ENCODE measurements at places on chromosomes 1 and 21. TPM values are rescaled to one million over a fixed set of nuclear protein-coding genes. Genes with fewer than 3 reads are reported as not detected.

DNA sequence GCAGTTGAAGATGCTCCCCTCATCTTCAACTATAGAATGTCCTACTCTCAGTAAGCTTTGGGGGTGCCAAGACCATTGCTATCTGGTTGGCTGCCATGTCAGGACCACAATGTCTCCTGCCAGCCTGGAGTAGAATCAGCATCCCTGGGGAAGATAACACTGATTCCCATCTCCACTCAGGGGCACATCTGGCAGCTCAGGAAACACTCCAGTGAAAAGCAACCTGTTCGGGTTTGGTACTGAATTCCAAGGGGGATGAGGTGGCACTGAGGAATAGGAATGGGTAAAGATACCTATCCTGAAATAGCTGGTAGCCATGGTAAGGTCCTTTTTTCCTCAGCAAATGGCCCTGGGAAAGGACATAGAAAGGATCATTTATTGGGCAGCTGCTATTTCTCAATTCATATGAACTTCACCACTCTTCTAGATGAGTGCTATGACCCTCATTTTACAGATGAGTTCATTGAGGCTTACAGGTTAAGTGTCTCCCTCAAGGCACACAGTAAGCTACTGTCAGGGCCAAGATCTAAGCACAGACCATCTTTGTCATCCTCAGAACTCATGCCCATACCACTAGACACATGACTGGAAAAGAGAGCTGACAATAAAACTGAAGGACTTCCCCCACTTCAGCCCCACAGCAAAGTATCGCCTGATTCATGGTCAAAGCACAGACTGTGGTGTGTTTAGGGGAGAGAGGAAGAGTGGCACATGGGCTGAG is 31.4 kb downstream of the AK2 start:
- no peak for DNase-seq

GRCh38 chr1:114263343-114263742 is 109.7 kb upstream of the SYT6 start:
- DNase-seq = no peak

GRCh38 chr1:23548704-23549143 is 10.6 kb downstream of the ID3 start:
- DNase-seq = no peak

- no peak for DNase-seq
These were observed 71.3 kb downstream of the CRB1 start for GRCh38 chr1:197339106-197340060.

DNA sequence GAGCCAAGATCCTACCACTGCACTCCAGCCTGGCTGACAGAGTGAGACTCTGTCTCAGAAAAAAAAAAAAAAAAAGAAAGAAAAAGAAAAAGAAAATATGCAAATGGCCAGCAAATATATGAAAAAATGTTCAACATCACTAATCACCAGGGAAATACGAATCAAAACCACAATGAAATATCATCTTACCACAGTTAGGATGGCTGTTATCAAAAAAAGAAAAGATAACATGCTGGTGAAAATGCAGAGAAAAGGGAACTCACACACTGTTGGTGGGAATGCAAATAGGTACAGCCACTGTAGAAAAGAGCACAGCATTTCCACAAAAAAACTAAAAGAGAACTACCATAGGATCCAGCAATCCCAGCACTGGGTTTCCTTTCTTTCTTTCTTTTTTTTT is 477.5 kb downstream of the SMYD3 start:
- no peak for DNase-seq

DNA sequence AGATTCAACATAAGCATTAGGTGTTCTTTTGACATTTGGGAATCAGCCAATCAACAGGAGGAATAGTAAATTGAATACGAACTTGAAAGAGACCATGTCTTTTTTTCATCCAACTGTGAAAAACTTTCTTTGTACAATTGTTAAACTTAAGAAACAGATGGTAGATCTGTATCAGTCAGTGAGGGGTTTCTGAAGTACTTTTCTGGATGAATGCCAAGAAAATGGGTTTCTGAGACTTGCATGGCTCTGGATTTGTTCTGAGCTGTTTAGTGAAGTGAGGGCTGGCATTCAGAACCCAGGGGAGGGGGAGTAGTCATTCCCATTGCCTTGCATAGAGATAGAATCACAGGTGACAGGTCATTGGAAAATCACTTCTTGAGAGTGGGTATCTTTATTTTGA is 37.4 kb downstream of the PTPRC start:
- no peak for DNase-seq

GRCh38 chr1:245406426-245406825 is 251.6 kb downstream of the KIF26B start:
- no peak for DNase-seq

GRCh38 chr1:155325603-155325893 is 4.9 kb downstream of the RUSC1 start:
- no peak for DNase-seq

- no peak for DNase-seq
These were observed 7.4 kb downstream of the PIGM start for GRCh38 chr1:160024195-160024905.

DNA sequence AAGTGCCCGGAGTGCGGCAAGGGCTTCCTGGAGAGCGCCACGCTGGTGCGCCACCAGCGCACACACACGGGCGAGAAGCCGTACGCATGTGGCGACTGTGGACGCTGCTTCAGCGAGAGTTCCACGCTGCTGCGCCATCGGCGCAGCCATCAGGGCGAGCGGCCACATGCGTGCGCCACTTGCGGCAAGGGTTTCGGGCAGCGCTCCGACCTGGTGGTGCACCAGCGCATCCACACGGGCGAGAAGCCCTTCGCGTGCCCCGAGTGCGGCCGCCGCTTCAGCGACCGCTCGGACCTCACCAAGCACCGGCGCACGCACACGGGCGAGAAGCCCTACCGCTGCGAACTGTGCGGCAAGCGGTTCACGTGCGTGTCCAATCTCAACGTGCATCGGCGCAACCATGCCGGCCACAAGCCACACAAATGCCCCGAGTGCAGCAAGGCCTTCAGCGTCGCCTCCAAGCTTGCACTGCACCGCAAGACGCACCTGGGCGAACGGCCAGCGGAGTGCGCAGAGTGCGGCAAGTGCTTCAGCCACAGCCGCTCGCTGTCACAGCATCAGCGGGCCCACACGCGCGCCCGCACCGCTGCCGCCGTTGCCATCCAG is 10.0 kb downstream of the ZNF672 start:
- DNase-seq = no peak

GRCh38 chr1:56334047-56334446 is 245.3 kb downstream of the PLPP3 start:
- no peak for DNase-seq

DNA sequence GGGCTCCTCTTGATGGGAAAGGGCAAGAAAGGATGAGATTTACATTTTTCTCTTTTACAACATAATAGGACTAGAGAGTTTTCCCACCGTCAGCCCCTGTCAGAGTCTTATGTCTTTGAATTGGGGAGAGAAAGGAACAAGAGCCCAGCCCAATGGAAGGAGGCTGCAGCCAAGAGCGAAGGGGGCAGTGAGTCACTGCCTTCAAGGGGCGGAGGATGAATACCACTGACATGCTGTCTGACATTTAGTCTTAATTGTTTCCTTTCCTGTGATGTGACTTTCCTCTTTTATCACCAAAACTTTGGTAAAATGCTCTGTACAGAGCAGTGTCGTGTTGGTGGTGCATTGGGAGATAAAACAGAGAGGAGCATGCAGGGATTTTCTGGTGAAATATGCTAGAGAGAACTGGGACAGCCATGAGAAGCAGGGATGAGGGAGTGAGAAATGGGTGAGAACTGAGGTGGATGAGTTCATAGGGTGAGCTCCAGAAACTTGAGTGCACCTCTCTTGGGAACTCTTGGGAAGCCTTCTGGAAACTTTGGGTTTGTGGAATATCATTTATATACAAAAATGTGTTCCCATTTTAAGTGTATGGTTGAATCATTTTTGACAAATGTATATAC is 179.9 kb upstream of the FGGY start:
- no peak for DNase-seq

DNA sequence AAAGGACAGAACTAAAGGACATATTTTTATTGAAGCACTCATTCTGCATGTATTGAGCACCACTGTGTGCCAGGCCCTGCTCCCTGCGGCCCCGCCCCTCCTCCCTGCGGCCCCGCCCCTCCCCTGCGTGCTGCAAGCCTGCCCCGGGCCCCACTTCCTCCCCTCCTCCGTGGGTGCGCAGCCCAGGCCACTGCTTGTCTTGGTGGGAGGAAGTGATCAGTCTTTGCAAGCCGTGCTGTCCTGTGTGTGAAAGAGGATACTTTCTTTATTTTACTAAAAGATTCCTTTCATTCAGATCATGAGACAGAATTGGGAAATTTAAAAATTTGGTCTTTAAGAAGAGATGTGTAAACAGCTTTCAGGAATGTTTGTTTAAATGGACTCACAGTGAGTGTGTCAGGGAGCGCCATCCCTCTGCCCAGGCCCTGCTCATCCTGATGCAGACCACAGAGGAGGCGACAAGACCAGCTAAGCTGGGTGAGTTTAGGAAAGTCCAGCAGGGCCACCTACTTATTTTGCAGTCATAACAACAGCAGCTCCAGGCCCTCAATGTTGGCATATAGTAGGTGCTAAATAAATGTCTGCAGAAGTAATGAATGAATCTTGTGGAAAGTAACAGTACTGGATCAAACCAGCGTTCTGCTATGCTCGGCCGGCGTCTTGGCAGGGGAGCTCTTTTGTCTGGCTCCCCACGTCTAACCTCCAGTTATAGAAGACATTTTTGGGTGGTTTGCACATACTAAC is 88.3 kb upstream of the SELENON start:
- no peak for DNase-seq

DNA sequence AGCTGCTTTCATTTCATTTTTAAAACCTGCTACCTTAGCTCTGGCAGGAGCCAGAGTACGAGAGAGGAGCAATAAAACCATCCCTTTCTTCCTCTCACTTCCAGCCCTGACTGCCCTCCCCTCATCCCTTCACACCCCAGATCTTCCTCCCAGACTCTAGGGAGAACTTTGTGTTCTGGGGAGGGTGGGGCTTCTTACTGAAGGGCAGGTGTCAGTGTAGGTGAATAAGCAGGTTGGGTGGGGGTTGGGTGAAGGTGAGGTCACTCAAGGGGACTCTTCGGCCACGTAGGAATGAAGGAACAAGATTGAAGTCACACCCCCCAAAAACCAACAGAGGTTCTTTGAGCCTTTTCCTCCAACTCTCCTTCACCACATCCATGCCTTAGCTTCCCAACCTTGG is 88.9 kb downstream of the CD58 start:
- no peak for DNase-seq

DNA sequence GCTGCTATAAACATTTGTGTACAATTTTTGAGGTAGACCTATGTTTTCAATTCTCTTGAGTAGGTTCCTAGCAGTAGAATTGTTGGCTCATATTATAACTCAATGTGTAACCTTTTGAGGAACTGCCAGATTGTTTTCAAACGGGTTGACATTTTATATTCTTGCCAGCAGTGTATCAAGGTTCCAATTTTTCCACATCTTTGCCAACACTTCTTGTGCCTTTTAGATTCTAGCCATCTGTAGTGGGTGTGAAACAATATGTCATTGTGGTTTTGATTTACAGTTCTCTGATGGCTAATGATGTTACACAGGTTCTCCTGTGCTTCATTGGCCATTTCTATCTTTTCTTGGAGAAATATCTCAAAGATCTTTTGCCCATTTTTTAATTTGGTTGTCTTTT is 36.4 kb downstream of the MAP3K7CL start:
- DNase-seq = no peak

GRCh38 chr1:204941421-204942338 is 71.0 kb downstream of the NFASC start:
- DNase-seq = peak; percentile 92

DNA sequence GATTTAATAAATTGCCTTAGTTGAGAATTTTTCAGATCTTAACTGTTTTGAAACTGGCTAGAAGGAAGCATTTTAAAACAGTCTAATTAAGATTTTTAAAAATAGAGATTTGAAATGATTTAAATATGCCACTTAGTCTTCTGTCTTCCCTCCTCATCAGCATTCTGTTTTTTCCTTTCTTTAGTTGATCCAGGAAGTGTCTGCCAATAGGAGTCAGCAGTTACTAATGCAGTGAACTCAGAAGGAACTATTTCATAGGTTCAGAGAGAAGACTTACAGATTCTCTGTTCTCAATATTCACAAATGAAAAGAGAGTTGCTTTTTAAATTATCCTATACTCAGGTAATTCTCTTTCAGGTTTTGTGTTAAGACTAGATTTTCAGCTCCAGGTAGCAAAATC is 84.5 kb downstream of the RPS6KC1 start:
- no peak for DNase-seq

DNA sequence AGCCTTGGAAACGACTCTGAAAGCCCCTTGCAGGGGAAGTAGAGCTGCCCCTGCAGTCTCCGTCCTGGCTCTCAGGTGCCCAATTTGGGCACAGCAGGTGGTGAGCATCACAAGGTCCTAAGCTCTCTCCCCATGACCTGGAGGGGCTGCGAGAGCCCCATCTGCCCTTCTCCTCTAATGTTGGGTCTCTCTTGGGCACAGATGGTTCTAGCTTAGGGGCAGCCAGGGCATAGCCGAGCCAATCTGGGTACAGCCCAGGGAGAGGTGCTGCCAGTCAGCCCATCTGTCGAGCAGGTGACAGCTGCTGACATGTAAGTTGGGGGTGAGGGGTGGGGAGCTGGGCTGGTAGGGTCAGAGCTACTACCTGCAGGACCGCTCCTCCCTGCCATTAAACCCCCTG is 50.7 kb downstream of the SYT2 start:
- no peak for DNase-seq

- no peak for DNase-seq
These were observed 8.3 kb upstream of the FASLG start for GRCh38 chr1:172650474-172651193.

- no peak for DNase-seq
These were observed 125.0 kb downstream of the TIAM1 start for GRCh38 chr21:31218830-31219608.

DNA sequence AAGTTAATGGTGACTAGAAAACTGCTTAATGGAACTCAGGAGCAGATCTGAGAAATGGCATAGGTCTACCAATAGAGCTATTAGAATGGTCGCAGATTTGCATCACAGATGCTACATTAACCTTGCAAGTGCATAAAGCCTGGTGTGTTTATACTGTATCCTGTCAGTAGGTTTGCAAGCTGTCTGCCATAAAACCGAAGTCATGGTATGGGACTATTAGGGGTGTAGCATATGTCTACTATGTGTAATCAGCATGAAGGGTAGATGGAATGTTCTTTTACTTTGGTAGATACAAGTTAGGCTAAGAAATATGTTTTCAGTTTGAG is 574.2 kb upstream of the ADGRL2 start:
- no peak for DNase-seq

The TRMT1L gene
- 22.5 TPM for total RNA-seq

The IGSF3 gene
- 32.2 TPM for total RNA-seq

The NBPF4 gene
- not detected for total RNA-seq

The STUM gene
- 1.2 TPM for total RNA-seq

The ARMH1 gene
- 0.63 TPM for total RNA-seq

The PTGFR gene
- total RNA-seq = not detected

The ETV3L gene
- 0.17 TPM for total RNA-seq
